ENCODE measurements at places on chromosomes 1 and 21.

GRCh38 chr1:212367474-212368072 lies 47.1 kb downstream of the PACC1 start:
- DNase-seq = no peak

- DNase-seq = no peak
These were observed 103.4 kb downstream of the WDR4 start for GRCh38 chr21:42775891-42776290.

- peak; percentile 48 for DNase-seq
These were observed 138.1 kb upstream of the HMCN1 start for GRCh38 chr1:185595835-185596667.

DNA sequence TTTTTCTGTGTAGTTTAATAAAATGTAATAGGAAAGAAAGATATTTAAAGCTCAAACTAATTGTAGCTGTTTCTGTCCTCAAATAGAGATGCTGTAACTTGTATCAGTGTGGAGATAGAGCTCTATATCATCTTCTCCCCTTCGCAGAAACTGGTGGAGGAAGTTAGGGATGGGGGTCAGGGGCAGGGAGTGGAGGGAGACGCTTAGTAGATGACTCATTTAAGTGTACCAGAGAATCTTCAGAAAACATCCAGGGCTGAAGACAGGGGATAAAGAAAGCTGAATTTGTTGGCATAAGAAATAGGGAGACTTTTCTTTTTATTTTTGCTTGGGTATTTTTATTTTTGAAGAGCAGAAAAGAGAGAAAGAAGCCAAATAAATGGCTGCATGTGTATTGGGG lies 282.6 kb upstream of the DPYD start:
- DNase-seq = peak; percentile 20

- peak; percentile 49 for DNase-seq
These were observed 49.0 kb downstream of the MRPL37 start for GRCh38 chr1:54248966-54249365.

DNA sequence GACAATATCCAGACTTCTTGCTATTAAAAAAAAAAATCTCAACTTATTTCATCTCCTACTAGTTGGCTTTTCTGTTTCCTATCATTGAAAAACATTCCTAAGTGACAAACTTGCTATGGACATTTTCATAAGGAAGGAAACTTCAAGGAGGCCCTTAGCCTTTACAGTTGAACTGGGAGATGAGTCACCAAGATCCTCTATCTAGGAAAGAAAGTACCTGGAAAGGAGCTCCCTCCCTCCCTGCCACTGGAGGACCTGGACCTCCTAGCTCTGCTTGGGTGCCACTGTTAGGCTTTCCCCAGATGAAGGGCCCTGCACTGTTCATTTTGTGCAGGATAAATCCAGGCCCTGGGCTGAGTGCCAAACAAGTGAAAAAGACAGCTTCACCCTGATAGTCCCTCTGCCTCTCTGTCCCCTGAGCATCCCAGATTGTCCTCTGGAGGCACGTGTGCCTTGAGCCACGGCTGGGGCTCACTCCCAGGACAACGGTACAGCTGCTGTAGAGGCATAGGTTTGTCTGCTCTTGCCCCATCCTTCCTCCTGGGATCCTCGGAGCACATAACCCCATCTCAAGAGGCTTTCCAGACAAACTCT lies 40.2 kb upstream of the SOX13 start:
- DNase-seq = no peak

DNA sequence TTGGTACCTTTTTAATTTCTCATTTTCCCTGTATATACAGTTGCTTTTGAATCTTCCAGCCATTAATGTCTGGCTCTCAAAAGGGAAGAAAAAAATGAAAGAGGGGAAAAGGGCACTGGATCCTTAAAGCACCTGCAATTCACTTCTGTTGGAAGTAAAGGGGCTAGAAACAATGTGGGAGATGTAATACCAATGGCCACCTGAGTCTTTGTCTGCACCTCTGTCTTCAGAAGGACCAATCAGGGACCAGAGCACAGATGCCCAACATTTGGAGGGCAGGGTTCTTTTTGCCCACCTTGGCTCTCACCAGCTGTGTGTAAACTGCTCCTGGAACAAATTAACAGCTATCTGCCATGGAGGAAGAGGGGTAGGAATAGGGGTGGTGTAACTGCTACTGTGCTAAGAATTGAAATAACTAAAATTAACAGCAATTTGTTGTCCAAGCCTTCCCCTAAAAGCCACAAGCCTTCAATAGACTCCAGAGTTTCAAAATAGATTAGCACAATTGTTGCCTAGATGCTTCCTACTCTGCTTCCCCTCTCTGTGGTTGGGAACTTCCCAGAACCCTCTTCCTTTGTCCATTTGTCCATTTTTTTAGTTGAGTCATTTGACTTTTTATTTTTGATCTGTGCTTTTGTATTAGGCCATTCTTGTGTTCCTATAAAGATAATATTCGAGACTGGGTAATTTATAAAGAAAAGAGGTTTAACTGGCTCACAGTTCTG lies 11.5 kb upstream of the LRRC8B start:
- DNase-seq = no peak

- DNase-seq = peak; percentile 89
These were observed 25.6 kb downstream of the LDLRAP1 start for GRCh38 chr1:25568834-25569596.

DNA sequence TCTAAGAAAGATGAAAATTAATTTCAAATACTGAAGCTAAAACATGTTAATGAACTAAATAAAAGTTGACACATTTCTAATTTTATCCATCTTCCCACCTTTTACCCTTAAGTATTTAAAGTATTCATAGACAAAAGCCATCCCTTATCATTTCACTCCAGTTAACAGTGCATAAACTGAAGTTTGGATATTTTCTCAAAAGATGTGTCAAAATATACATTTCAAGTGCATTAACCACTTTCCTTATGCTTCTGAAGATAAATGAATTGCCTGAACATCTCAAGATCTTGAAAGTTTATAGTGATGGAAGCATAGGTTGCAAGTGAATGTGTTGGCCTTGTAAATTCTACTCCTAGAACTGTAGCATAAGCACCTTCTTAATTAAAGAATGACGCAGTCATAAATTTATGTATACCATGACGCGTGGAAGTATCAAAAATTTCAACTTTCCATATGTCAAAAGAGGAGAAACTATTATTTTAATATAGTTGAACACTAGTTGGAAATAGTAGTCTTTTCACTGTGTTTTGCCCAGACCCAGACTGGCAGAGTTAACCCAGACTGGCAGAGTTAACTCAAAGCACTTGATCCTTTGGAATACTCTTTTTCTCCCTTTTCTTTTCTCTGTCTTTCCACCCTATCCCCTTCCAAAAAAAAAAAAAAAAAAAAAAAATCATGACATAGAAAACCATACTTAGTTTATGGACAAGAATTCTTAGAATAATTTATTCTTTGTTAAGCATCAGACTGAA lies 282.6 kb upstream of the C1orf105 start:
- DNase-seq = no peak

DNA sequence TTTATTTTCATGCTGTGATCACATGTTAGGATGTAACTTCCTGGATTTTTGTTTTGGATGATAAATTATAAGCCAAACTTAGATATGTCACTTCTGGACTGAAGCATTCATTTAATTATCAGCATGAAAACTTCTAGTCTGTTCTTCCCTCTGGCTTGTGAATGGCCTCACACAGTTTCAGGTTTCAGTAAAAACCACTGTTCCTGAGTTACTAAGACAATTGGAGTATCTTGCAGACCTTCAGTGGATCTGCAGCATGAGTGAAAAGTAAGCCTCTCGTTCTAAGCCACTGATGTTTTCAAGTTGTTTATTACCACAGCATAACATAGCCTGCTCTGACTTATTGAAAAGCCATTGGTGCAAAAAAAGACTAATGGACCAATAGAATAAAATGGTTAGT lies 55.3 kb upstream of the RGS21 start:
- no peak for DNase-seq

All from fibroblast of mammary gland (primary cell).